SW 1271 (cell line): ENCODE measurements at places on chromosomes 7 and 10.
A peak's percentile ranks its signal among the peaks of the same experiment; 100 is the strongest.

DNA sequence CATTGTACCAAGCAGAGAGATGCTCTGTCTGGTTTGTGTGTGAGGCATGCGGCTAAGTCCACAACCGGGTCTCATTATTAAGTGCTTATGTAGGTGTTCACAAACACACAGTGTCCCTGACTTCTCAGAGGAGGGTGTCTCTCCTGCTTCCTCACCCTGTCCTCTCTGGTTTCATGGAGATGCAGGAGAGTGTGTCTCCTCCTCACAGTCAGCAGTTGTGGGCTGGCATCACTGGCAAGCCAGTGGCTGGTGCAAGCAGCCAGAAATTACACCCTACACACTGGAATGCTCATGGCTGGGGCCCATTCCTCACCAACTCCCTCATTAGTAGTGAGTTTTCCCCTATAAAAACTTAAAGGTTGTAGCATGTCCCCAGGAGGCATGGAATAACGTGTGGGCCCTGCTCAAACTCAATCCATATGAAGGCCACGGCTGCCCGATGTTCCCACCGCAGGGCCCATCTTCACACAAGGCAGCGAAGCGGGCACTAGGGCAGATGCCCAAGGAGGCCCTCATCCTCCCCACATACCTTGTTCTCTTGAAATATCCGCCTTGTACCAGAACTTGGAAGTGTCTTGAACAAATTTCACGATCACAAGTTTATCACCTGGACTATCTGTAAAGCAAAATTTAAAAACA is 280.1 kb downstream of the TNS3 start:
- no peak for DNase-seq

- DNase-seq = no peak
Observed at GRCh38 chr7:39609935-39610263, 13.5 kb upstream of the RALA start.

DNA sequence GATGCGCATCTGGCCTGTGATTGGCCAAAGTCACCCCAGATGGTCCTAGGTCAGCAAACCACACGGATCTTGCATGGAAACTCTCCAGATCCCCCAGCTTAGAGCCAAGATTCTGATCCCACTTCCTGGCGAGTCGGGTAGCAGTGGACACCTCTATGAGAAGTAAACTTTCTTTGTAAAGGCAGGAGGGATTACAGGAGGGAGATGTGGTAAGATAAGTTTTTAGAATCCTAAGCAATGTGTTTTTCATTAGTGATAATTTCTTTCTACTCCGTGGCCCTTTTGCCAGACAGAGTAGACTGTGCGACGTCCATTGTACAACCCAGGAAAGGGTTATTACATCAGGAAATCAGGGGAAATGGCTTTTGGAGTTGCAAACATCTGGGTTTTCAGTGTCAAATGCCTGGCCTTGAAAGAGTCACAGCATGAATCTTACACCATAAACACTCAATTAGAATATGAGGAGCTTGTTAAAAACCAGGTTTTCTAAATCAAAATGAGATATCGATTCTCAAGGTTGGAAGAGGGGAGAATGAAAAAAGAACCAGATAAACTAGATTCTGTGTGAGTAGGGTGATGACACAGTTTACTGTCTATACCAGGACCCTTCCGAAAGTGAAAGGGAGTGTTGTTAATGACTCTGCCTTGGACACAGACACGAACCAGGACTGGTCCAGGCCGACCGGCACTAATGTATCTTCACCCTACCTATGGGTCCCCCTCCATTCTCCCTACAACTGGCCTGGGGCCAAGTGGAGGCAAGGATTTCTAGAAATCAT is 61.9 kb upstream of the WAC start:
- DNase-seq = no peak

DNA sequence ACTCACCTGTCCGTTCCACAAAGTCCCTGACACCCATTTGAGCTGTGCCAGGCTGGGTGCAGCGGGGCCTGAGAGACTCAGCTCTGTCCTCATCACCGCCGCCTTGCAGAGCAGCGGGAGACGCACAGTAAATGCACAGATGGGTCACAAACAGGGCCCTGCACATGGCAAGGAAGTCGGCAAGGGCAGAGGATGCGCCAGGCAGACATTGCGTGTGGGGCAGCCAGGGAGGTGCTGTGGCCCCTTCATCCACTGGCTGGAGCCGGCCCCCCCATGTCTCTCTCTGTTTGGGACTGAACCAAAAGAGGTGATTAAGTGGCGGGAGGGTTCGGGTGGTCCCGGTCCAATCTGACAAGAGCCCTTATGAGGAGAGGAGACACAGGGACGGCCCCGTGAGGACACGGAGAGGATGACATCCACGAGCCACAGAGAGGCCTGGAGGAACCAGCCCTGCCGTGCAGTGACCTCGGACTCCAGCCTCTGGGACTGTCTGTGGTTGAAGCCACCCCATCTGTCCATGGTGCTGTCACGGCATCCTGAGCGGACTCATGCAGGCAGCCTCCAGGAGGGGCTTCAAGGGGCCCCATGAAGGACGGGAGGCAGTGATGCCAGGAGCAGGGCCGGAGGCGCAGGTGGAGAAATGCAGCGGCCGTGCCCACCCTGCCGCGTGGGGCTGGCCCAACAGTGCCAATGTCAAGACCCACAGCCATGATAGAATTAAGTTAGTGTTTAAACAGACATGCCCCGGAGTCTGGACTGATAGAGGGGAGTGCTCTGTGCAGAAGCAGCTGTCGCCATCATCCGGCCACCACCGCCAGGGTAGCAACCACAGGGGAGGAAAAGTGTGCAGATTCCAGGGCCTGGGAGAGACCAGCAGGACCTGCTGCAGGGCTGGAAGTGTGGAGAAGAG is 28.4 kb upstream of the FOXL3 start:
- no peak for DNase-seq

GRCh38 chr10:93206652-93207051 is 133.0 kb downstream of the CYP26A1 start:
- DNase-seq = no peak

DNA sequence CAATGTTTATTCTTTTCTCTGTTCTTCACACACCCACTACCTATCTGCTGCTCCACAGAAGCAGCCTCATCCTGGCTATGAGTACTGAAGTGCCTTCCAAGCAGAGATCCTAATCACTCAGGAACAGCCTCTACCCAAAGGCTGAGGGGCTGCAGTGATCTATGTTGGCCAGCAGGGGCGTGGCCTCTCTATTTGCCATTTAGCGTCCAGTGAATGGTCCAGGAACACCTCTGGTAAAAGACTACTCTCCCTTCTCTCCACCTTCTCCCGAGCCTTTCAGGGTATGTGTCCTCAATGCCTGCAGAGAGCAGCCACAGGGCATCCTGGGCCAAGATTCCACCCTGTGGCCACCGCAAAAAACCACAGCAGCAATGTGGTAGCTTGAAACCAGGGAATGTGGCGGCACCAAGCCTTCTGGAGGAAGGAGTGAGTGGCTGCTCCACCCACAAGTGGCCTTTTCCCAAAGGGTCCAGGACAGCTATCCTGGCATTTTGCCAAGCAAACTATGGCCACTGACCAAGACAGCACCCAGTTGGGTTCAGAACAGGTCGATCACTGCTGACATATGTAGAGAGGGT is 70.9 kb downstream of the SYPL1 start:
- DNase-seq = no peak

- DNase-seq = no peak
Observed at GRCh38 chr10:123502983-123503382, 163.2 kb upstream of the GPR26 start.

DNA sequence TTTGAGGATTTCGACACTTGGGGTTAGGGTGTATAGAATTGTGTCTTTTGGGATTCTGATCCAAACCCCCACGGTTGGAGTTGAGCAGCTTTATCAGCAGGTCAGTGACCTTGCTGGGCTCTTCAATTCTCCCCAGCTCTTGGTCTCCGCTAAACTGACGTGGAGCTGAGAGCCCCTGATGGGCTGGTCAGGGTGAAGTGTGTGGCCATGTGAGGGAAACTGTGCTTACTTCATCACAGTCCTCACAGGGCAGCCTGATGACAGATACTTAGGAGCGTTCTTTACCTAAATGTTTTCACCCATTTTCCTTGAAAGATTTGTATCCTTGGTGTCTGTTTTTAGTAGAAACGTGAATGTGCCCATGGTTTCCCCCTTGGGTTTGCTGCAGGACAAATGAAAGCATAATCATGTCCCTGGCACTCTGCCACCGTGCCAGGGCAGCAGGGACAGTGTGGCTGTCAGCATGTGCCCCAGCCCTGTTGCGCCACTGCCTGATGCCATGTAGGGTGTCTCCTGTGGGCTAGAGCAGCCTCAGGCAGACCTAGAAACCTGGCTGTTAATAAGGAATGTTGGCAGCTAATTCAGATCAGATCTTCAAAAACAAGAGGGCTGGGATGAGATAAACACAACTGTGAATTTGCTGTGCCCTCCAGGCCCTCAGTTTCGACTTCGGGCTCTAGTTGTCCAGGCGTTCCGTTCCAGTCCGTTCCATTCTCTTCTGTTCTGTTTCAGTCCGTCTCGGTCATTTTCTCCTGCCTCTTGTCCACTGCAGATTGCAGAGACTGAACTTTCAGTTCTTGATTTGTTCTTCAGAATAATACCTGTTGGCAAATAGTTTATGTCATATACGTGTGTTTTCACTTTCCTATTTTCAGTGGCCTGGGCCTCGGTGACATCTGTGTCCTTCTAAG is 96.8 kb downstream of the TRRAP start:
- no peak for DNase-seq

DNA sequence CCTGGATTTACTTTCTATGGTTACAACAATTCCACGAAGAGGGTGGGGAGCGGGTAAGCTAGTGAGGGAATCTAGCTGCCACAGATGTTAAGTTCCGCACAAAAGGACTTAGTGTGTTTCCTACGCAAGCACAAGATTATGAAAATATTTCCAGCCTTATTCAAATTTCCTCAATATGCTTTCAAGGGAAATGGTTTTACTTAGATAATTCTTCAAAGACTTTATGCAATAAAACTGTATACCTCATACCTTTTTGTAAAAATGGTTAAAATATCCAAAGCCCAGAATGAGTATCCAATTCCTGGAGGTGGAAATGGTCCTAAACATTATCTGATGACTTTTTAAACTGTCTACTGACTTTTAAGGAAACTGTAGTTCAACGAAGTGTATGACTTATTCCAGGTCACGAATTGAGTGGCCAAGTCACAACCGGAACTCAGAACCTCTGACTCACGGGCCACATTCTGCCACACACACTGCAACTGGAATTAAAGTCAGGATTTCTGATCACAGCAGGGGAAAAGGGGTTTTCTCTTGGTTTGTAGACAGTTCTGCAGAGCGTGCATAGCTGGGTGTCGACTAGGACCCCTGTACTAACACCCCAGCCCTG is 20.2 kb upstream of the INSIG1 start:
- DNase-seq = no peak

- no peak for DNase-seq
Observed at GRCh38 chr7:34757570-34758110, 99.6 kb downstream of the NPSR1 start.

GRCh38 chr10:78781251-78781913 is 287.4 kb upstream of the ZMIZ1 start:
- no peak for DNase-seq

- no peak for DNase-seq
Observed at GRCh38 chr7:126806614-126807013, 446.1 kb downstream of the GRM8 start.

DNA sequence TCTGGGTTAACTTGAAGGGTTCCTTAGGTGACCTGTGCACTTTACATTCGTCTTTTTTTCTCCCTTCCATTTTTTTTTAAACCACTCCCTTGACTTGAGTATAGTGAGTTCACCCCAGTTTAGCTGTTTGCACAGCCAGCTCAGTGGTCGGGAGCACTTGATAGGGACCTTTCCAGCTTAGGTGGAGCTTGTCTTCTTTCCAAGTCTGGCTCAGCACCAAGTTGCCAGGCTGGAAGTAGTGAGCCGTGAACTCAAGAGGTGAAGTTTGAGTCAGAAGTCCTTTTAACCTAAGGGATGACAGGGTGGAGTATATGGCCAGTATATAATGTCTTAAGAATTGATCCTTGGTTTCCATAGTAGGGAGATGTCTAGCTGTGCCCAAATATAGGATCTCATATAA is 7.2 kb downstream of the DNAH11 start:
- DNase-seq = no peak

- DNase-seq = peak; percentile 88
Observed at GRCh38 chr10:97648562-97649404, 8.3 kb downstream of the PI4K2A start.

GRCh38 chr7:82615527-82615926 is 171.9 kb upstream of the CACNA2D1 start:
- DNase-seq = no peak

GRCh38 chr7:1558841-1559625 is 3.0 kb upstream of the TMEM184A start:
- no peak for DNase-seq

DNA sequence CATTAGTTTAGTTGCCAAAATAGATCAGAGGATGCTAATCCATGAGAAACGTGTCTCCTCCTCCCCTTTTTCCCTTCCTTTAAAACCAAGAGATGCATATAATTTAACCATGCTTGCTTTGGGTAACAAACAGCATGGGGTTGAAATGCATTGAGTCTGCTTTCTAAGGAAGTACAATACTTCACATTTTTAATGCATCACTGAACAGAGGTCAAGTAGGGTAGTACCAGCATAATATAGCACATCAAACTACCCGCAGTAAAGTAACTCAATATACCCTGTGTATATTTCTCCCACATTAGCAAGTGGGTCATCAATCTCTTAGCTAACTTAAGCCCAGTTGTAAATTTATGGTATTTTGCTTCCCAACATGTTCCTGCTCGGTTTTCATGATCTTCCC is 239.3 kb upstream of the SEMA3C start:
- DNase-seq = no peak

DNA sequence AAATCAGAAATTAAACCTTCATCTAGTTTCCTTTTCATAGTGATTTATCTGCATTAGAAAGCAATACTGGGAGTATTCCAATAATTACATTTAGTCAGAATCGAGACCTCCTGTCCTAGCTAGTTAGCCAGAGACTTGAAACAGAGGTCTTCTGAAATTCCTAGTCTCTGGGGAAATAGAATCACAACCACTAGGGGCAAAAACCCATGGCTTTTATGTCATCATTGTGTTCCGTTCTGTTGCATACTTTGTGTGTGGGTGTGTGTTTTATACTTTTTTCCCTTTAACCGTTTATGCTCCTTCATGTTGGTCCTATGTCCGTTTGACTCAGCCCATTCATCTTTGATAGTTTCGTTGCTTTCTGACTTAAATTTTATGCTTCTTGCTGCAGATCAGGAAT is 79.8 kb downstream of the RALA start:
- no peak for DNase-seq

GRCh38 chr7:115679976-115680375 is 350.6 kb downstream of the TFEC start:
- peak; percentile 43 for DNase-seq

DNA sequence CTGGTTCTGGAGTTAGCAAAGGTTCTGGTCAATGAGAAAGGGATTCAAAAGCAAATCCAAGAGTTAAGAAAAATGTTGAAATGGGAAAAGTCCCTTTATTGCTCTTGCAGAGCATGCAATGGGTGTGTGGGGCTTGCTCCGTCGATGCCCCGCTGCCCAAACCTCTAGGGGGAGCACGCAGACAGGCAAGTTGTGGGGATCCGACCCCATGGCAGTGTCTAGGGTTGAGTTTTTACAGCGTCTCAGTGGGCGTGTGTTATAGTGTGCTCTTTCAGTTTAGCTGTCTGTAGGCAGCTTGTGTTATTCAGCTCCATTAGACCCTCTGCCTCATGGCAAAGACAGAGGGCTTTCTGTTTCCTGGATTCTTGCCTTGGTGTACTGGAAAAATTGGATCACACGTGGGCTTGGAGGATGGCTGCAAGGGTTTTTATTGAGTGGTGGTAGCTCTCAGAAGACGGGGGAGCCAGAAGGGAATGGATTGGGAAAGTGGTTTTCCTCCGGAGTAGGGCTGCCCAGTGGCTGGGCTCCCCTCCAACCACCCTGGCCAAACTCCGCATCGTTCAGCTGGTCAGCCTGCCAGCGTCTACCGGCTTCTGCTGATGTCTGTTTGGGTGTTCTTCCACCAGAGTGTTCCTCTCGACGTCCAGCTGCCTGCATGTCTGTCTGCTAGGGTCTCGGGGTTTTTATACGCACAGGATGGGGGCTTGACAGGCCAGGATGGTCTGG is 102.3 kb upstream of the PLXDC2 start:
- no peak for DNase-seq
